ENCODE measurements at places on chromosomes 5 and 9. TPM values are rescaled to one million over a fixed set of nuclear protein-coding genes. Genes with fewer than 3 reads are reported as not detected.

The TAL2 gene
- 2.5 TPM for total RNA-seq

The CDC20B gene
- total RNA-seq: not detected

The GRHPR gene
- 116 TPM for total RNA-seq

The DMGDH gene
- total RNA-seq: 1.4 TPM

The TUSC1 gene
- 3.2 TPM for total RNA-seq
